Anterior cingulate cortex (tissue), 58 donors: ENCODE measurements at places on chromosomes 3 and 15.

DNA sequence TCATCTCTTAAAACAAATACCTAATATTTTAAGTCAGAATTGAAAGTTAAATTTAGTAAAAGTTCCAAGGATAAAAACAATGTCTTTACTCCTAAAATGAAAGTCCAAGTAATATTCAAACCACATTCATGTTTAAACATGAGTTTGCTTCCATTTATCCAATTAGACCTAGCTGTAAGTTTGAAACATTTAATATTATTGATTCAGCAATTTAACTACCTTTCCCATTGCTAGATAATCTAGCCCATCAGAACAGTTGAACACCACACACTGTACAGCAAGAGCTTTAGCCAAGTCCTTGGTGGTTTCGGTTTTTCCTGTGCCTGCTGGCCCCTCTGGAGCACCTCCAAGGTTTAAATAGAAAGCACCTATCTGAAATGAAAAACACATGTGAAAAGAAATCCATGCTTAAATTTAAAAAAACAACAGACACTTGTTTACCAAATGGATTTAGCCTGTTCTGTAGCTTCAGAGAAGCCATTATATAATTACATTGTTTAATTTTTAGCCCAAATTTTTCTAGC lies 97.8 kb downstream of the DNAH12 start:
- DNase-seq = no peak

DNA sequence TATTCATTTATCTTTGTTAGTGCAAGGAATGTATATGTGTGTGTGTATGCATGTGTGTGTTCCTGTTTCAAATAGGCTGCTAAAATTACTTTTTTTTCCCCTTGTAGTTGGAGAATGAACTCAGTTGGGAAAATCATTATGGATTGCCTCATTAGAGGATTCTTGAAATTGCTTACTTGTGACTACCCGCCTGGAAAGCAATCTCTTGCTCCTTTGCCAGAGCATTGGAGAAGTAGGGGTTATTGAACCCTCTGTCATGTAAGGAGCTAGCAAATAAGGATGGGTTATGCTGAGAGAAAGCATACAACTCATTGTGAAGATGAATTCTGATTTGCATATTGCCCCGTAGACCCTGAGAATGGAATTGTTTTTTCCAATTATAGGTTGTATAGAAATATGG lies 474.5 kb downstream of the CADM2 start:
- no peak for DNase-seq

DNA sequence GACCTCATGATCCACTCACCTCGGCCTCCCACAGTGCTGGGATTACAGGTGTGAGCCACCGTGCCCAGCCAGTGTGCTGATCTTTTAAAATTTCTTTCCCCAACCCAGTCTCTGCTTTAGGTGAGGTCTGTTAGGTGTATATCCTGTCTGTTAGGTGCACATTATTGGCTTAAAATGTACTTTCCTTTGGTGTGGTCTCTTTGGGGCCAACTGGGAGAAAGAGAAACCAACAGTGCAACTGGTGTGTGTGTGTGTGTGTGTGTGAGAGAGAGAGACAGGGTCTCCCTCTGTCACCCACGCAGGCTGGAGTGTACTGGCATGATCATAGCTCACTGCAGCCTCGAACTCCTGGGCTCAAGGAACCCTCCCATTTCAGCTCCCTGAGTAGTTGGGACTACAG lies 50.3 kb upstream of the GNB5 start:
- DNase-seq = no peak

- no peak for DNase-seq
Measured at GRCh38 chr3:151903501-151903991, 30.1 kb downstream of the SUCNR1 start.

GRCh38 chr15:99109555-99110021 lies 4.7 kb downstream of the SYNM start:
- no peak for DNase-seq

DNA sequence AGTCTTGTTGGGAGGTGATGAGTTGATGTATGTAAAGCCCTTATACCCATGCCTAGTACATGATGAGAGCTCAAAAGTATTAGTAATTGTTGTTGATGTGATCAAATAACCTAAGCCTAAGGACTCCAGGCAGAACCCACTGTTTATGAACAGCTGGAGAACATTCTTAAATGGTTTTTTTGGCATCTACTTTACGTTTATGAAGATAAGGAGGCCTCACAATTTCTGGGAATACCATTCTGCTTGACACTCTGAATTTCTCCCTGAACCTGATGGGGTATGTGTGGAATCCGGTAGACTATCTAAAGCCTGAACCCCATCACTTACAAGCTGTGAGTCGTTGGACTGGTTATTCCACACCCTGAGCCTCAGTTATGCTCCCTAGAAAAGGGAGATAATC lies 244.6 kb upstream of the WNT5A start:
- no peak for DNase-seq

GRCh38 chr3:157830556-157831236 lies 275.5 kb downstream of the SHOX2 start:
- DNase-seq = no peak

DNA sequence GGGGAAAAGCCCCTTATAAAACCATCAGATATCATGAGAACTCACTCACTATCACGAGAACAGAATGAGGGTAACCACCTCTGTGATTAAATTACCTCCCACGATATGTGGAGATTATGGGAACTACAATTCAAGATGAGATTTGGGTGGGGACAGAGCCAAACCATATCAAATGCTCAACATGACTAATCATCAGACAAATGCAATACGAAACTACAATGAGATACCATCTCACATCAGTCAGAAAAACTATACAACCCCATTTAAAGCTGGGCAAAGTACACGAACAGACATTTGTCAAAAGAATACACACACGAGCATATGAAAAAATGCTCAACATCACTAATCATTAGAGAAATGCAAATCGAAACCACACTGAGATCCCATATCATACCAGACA lies 67.7 kb downstream of the SCAPER start:
- no peak for DNase-seq

- DNase-seq = no peak
Measured at GRCh38 chr15:39624806-39625205, 43.9 kb downstream of the THBS1 start.

GRCh38 chr3:32577581-32578556 lies 7.2 kb upstream of the DYNC1LI1 start:
- peak; percentile 12 for DNase-seq

- no peak for DNase-seq
Measured at GRCh38 chr3:140020541-140020940, 85.6 kb downstream of the CLSTN2 start.

- DNase-seq = no peak
Measured at GRCh38 chr3:149638228-149639092, 19.4 kb downstream of the WWTR1 start.

- no peak for DNase-seq
Measured at GRCh38 chr15:94372821-94373220, 141.5 kb downstream of the MCTP2 start.

DNA sequence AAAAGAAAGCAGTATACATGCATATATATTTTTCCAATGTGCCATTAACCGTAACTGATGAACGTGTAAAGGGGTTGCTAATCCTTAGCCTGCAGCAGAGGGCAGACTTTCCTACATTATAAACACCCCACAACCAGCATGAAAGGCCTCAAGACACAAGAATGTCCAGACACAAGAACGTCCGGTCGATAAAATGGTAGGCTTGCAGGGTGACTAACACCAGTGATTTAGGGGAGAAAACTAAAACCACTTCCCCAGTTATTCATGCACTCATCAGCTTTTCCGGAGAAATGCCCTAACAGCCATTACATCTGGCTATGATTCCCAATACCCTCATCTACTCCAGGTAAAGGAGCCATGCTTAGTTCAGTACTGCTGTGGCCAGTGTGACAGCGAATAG lies 57.4 kb downstream of the LRTM1 start:
- no peak for DNase-seq

DNA sequence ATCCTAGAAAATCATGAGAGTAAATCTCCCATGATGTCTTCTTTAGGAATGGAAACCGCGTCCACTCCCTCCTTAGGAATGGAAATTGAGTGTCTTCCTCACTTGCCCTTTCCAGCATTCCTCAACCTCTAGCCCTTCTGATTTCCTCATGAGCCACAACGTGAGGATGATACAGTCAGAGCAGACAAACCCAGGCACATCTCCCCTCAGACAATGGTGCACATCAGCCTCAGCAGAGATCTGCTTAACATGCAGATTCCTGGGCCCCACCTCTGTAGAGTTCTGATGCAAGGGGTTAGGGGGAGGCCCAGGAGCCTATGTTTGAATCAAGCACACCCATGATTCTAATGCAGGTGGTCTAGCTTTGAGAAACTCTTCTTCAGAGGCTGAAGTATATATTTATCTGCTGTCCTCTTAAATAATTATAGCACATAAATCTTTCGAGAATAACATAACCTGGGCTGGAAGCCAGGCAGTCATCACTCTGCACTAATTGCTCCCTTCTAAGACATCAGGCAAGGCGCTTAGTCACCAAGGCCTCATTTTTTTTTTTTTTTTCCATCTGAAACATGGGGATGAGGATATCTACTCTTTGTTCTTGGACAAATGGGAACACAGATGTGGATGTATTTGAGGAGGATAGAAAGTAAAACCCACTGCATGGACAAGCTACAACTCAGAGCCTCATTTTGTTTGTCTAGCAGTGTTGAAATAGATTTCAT lies 81.7 kb downstream of the PRICKLE2 start:
- DNase-seq = no peak

- no peak for DNase-seq
Measured at GRCh38 chr3:32285891-32286290, 47.4 kb downstream of the CMTM8 start.

GRCh38 chr3:57757642-57758297 lies 1.7 kb downstream of the SLMAP start:
- DNase-seq = no peak

DNA sequence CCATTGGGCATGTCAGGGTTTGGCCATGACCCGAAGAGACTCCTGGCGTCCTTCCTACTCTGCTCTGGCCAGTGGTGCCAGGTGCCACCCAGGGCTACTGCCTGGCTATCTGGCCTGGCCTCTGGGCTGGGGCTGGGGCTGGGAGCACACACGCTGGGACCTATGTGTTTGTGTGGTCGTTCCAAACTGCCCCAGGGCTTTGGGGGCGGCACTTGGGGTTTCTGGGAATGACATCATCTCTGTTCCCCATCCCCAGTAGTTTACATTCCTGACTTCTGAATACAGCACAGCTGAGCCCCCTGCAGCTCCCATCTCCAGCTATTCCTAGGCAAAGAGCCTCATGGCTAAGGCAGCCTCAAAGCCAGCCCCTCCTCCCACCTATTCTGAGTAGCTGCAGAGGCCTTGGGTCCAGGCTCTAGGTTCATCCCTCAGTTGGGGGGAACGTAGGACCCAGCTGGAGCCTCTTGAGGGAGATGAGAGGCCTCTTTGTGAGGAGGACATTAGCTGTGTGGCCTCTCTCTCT lies 24.3 kb downstream of the PLEKHO2 start:
- peak; percentile 45 for DNase-seq

GRCh38 chr15:33329457-33329856 lies 18.7 kb downstream of the RYR3 start:
- no peak for DNase-seq

DNA sequence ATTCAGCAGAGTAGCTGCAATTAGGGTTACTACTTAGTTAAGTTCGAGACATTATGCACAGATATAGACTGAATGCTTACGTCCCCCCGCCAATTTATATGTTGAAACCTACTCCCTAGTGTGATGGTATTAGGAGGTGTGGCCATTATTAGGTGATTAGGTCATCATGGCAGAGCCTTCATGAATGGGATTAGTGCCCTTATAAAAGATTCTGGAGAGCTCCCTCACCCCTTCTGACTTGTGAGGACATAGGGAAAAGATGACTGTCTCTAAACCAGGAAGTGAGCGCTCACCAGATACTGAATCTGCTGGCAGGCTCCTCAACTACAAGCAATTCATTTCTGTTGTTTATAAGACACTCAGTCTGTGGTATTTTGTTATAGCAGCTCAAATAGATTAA lies 25.6 kb upstream of the TEX9 start:
- no peak for DNase-seq

- DNase-seq = peak; percentile 33
Measured at GRCh38 chr15:59438625-59439290, 772 bp downstream of the FAM81A start.

DNA sequence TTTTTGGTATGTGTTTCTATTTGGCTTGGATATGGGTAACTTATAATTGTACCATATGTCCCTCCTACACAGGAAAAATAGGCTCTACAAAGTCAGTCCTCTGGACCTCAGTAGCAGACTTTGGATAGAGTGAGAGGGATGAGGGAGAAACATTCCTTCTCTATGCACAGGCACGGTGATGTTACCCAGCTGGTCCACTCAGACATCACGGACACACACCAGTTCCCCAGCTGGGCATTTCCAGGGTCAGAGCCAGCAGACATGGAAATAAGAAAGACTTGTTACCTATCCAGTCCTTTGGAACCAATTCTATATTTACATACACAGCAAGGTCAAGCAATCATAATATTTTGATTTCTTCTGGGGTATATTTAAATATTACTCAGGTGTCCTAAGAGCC lies 433.1 kb upstream of the KCNMB2 start:
- no peak for DNase-seq

DNA sequence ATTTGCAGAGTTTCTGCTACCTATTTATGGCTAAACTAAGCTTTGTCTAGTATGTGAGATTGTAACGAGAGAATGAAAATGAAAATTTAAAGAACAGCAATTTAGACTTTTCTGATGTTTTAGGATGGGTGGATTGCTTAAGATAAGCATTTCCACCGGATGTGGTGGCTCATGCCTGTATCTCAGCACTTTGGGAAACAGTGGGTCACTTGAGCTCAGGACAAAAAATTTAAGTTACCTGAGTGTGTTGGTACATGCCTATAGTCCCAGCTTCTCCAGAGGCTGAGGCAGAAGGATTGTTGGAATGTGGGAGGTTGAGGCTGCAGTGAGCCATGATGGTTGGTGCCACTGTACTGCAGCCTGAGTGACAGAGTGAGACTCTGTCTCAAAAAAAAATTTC lies 3.3 kb downstream of the PPP4R2 start:
- no peak for DNase-seq

- DNase-seq = no peak
Measured at GRCh38 chr3:174439331-174440252, 419.5 kb upstream of the NAALADL2 start.

- DNase-seq = no peak
Measured at GRCh38 chr15:67691450-67691849, 133.9 kb upstream of the SKOR1 start.
